Stimulated activated CD8-positive, alpha-beta memory T cell treated with anti-CD3 and anti-CD28 coated beads, Interleukin-15, amount 100 ng/mL, for 1 hour (primary cell): ENCODE measurements at places on chromosomes 2 and 18.

DNA sequence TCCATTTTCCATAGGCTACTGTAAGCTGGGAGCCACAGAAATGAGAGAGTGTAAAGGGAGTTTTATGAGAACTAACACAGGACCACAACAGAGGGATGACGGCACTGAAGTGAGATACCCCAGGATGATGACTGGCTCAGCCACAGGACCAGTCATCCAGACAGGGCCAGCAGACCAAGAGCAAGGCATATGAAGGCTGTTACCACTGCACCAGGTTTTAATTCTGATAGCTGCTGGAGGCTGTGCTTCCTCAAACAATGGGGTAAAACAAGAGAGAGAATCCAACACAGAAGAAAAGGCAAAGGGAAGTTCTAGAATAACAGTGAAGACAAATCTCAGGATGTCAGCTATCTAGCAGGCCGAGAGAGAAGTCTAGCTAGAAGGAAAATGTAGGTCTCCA is 94.9 kb downstream of the BCL2 start:
- no peak for DNase-seq

DNA sequence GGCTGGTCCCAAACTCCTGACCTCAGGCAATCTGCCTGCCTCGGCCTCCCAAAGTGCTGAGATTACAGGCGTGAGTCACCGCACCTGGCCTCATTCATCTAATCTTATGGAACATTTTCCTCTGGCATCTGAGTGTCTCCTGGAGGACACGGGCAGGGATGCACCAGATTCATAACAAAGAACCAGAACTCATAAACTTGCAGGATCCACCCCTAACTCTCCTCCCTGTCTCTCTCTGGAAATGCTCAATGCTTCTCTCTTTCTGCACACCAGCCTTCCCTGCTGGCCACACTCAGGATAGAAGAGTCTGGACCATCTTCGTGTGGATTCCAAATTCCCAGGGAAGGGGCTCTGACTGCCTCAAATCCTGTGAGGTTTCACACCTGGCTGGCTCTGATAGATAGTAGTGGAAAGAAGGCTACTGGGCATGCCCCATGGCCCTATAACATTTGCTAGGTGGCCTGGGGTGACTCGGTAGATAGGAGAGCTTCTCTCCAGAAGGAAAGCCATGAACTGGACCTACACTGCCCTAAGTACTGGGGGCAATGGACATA is 483.2 kb upstream of the GYPC start:
- no peak for DNase-seq

DNA sequence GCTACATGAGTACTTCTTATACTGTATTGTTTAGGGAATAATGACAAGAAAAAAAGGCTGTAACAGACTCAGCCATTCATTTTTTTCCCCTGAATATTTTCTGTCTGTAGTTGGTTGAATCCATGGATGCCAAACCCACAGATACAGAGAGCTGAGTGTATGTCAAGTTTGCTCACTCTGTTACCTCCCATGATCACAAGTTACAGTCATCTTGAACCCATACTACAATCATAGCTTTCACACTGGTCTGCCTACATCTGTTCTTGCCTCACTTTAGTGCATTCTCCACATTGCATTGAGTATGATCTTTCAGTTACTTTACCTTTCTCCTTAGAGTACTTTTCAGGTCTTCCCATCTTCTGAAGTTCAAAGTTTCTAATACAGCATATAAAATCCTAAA is 94.0 kb downstream of the BIRC6 start:
- DNase-seq: no peak

DNA sequence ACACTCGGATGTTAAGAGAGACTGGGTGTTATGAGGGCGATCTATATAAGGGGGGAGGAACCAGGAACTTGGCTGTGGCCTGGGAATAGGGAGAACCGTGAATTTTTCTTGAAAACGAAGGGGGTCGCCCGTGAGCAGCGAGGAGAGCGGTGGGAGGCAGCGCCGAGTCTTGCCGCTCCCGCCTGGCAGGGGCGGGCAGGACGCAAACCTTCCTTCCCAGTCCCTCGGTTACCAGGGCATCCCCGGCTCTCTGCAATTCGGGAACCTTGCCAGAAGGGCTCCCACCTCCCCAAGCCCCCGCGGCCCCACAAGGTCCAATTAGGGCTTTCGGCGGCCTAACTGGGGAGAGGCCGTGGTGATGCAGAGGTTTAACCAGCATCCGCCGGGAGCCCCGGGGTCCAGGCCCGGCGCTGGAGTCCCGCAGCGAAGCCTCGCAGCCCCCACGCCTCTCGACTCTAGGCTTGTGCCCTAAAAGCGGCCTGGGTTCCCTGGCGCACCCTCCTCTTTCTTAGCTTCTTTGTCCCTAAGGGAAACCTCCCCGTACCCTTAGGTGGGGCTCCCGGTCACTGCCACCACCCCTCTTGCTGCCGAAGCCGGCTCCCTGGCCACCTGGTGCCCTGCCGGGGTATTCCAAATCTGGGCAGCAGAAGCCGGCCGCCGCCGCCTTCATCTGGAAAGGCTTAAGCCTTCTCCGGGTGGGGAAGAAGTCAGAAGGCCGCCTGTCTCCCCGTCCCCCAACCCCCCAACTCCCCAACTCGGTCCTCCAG is 680 bp upstream of the FHOD3 start:
- DNase-seq: no peak

- DNase-seq: no peak
Measured at GRCh38 chr2:28336264-28336980, 56.2 kb upstream of the FOSL2 start.

DNA sequence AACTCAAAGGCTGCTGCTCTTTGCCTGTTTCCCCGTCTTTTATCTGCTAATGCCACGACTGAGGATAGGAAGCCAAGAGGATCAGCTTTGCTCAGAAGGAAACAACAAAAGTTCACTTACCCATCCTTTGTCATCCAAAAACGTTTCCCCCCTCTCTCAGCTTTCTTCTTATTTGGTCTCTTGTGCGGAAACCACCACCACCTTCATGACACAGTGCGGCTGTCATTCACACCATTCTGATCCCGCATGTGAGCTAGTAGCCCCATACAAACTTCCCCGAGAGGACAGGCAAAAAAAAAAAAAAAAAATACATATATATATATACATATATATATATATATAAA is 656 bp downstream of the LRRTM4 start:
- DNase-seq: no peak

DNA sequence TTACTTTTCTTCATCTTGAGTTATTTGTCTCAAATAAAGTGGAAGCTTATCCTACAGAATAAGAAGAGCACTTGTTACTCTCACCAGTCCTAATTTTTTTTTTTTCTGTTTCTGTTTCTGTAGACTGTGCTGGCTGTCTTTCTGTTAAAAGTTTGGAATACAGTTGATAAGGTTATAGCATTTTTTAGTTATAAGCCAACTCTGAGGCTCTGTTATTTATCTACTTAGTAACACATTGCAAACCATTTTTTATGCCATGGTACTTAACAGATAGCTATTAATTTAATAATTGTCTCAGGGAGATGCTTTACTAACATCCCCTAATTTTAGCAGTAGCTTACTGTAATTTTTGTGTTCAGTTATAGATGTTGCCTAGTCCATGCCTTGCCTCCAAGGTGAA is 37.9 kb downstream of the CREB1 start:
- no peak for DNase-seq

- no peak for DNase-seq
Measured at GRCh38 chr2:155169317-155169716, 470.8 kb downstream of the KCNJ3 start.

- no peak for DNase-seq
Measured at GRCh38 chr2:71865391-71865965, 282.2 kb downstream of the CYP26B1 start.

- DNase-seq: no peak
Measured at GRCh38 chr2:190103144-190103543, 40.6 kb upstream of the MSTN start.
